ENCODE measurements at places on chromosomes 5 and 9.
A peak's percentile ranks its signal among the peaks of the same experiment; 100 is the strongest.

DNA sequence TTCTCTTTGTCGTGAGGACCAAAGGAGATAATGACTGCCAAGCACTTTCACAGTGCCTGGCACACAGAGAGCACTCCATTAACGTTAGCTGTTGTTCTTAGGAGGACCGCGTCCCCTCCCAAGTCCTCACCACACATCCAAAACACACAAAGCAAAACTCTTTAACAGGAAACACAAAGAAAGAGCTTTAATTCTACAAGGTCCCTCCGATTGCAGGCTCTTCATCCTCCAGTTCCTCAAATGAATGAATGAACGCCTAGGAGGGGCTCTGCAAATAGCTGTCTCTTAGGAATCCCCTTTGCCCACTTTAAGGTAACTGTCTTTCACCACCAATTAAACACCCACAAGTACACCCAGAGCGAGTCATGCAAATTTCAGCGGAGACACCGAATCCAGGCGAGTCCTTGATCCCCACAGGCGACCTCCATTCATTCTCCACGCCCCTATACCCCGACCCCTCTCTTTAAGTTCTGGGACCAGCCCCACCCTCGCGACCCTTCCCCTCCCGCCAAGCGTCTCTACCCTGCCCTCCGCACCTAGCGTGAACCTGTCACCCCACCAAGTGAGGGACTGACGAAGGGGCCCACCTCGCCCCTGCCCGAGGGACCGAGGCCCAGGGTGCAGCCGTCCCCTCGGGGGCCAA is 644 bp downstream of the TSC1 start:
- DNase-seq = peak; percentile 3

DNA sequence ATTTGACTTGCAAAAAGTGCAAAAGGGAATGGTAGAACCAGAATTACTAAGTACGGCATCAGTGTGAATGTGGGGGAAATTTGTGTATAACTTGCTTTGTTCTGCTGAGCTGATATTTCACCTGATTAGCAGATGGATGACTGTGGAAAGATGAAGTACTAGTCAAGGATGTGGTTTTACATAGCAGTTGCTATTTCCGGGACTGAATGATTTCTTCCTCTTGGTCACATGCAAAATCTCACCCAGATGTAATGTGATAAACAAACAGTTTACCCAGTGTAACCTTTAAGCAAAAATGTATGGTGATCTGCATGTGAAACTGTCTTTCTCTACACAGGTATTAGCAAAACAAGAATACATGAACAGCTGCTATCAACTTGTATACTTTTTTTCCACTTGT is 46.1 kb downstream of the DCP2 start:
- DNase-seq = no peak

- peak; percentile 80 for DNase-seq
These were observed 1.7 kb downstream of the SMIM3 start for GRCh38 chr5:150780187-150780692.

DNA sequence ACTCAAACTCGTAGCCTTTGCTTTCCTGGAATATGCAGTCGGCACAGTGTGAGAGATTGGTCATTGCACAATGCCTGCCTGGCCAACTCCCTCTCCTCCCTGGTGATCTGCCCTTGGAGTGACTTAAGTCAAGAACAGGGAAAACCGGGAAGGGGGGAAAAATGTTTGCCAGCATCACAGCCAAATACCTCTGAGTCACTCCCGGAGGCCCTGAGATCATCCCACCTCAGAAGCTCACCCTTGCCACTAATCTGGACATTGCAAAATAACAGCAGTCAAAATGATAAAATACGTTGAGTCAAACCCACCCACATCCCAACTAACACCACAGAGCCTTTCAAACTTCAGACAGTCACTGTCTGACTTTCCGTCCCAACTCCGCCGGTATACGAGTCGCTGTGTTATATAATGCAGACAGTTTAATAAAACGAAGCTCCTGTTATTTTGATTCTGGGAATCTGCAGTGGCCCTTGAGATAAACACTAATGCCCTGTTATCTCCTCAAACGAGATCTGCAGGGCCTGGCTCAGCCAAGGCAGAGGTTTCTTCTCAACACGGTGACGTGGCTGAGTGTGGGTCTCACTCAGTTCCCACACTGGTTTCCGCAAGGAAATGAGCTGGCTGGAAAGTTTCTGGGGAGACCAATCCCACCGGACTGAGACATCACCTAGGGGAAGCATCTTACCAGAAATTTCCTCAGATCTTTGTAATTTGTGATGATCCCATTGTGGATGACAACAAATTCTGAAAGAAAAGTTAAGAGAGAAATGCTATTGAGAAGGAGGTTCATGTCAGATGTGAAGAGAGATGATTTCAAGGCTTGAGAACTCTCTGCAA is 22.1 kb downstream of the GFPT2 start:
- DNase-seq = peak; percentile 92
